Activated naive CD8-positive, alpha-beta T cell treated with anti-CD3 and anti-CD28 coated beads, Interleukin-2, amount 50 U/mL, for 24 hours (primary cell): ENCODE measurements at places on chromosomes 6 and 20.

- no peak for DNase-seq
Observed at GRCh38 chr20:47606414-47606982, 104.8 kb downstream of the NCOA3 start.

- no peak for DNase-seq
Observed at GRCh38 chr20:1937316-1937976, 42.2 kb downstream of the SIRPA start.

- DNase-seq = no peak
Observed at GRCh38 chr20:1912053-1912452, 16.8 kb downstream of the SIRPA start.

GRCh38 chr6:98929498-98930060 is 18.2 kb downstream of the FBXL4 start:
- no peak for DNase-seq

DNA sequence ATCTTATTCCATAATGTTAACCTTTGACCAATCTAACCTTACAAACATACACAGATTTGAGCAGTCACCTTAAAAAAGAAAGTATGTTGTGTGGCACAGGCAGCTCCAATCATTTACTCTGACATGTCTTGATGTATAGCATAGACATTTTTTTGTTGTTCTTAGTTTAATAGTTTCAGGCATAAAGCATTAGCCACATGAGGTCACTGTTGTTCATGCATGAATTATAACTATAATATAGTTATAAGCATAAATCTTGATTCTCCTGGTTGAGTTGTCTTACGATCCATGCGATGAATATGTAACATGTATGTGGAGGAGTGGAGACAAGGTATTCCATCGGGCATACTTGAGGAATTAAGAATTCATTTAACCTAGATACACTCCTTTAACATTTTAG is 26.1 kb upstream of the NKAIN2 start:
- DNase-seq = no peak

GRCh38 chr20:57699395-57699794 is 10.4 kb downstream of the PMEPA1 start:
- no peak for DNase-seq

- no peak for DNase-seq
Observed at GRCh38 chr20:35235881-35236280, 9.4 kb downstream of the MMP24 start.

DNA sequence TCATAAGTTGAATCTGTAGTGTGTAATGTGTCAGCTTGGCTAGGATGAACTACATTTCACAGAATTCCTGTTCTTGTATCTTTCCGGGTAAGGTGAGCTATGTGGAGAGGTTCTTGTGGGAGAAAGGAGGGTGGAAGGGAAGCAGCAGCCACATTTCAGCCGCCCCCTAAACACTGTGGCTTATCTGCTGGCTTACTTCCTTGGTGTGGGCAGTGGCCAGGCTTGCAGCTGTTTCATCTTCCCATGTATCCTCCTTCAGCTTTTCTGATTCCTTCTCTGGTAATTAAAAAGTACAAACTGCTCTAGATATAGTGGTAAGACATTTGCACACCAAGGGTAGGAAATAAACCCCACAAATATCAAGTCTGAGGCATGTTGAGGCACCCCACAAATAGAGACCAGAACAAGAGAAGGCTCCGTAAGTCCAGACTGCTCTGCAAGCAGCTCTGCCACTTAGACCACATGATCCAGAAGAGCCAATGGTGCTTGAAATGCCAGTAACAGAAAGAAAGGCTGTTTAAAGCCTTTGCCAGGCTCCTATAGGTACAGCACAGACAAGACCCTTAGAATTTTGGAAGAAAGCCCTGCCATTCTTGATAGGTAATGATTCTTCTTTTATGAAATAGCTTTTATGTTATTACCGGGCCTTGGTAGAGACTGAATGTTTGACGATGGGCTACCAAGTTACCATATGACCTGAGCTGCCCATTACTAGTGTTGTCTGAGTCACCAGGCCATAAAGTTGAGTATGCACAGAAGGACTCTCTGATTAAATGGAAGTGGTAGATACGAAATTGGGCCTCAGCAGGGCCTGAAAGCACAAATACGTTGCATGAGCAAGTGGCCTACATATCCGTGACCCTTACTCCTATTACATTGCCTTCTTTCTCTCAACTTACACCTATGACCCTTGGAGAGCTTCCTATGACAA is 215.0 kb upstream of the SGK1 start:
- DNase-seq = no peak
